ENCODE measurements at places on chromosomes 1 and 21.
A peak's percentile ranks its signal among the peaks of the same experiment; 100 is the strongest.

GRCh38 chr21:39120876-39121599 is 62.2 kb downstream of the PSMG1 start:
- DNase-seq, result no peak

DNA sequence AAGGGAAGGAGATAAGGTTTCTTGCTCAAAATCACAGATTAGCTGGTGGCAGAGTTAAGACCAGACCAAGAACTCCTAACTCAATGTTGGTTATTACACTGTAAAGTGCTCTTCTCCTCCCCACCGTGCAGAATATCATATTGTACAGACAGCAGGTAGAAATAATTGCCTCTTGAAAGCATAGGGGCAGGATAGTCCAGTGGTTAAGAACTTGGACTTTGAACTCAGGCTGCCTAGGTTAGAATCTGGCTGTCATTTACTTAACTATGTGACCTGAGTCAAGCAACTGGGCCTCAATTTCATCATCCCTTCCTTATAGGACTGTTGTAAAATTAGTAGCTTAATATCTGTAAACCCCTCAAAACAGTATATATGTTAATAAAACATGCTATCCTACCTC is 114.9 kb upstream of the HIVEP3 start:
- DNase-seq, result no peak

DNA sequence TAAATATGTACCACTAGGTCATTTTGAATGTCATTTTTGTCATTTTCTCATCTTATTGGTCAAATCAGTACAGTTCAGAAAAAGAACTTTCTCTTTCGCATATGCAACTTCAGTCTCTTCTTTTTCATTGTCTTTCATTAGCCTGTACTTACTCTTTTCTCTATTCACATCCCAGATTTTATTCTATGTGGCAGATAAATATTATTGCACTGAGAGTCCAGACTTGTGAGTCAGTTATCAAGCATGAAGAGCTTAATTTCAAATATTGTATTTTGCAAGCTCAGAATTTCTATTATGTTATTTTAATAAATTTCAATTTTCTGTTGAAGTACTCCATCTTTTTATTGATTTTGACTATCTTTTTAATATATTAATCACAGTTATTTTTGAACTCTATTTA is 105.2 kb upstream of the PALMD start:
- no peak for DNase-seq

GRCh38 chr1:221470000-221470698 is 271.7 kb downstream of the DUSP10 start:
- no peak for DNase-seq

GRCh38 chr1:52572387-52572786 is 19.5 kb upstream of the TUT4 start:
- no peak for DNase-seq

DNA sequence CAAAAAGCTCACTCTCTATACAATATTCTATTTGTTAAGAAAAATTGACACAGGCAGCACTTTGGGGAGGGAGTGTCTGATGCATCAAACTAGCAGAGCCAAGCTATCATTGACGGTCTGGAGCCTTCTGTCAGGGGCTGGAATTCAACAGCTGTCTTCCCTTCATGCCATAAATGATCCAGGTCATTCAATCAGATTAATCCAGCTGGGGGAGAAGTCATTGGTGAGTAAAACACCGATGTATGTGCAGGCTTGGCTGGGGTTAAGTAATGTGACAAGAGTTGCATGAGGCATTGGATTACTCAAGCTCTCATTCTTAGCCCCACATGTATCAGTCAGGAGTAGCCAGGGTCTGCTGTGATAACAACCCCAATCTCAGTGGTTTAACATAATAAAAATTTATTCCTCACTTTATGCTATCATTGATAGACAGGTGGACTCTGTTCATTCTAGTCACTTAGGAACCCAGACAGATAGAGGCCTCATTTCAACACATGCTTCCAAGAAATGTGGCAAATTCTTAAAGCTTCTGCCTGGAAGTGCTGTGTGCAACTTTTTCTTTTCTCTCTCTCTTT is 118.1 kb upstream of the GADD45A start:
- no peak for DNase-seq

- no peak for DNase-seq
These were observed 152.6 kb upstream of the RNPC3 start for GRCh38 chr1:103372866-103373265.

DNA sequence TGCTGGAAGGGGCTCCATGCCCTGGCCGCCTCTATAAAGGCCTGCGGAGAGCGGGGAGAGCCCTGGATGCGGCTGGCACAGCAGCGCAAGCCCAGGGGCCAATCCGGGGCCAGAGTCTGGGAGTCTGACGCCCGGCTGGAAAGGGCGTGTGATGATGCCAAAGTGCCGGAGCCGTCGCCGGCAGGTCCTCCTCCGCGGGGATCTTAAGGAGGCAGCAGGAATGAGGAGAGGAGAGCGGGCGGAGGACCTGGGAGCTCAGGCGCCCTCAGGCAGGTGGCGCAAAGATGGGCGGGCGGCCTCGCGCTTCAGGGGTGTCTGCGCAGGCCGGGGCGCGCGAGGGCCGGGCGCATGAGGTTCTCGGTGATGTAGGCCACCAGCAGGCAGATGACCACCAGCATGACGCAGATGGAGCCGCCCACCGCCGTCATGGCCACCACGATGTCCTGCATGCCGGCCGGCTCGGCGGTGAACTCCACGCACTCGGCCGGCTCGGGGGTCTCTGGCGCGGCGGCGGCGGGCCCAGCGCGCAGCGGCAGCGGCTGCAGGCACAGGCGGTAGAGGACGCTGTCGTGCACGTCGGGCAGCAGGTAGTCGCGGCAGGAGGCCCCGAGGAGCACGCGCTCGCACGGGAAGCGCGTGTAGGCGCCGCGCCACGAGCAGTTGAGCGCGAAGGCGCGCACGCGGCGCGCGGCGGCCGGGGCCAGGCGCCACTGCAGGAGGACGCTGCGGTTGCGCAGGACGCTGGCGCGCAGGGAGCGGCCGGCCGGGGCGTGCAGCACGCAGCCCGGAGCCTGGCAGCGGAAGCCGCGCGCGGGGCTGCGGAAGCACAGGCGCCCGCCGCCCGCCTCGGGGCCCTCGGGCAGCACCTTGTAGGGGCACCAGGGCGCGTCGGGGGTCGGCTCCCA is 653 bp downstream of the FNDC10 start:
- no peak for DNase-seq

DNA sequence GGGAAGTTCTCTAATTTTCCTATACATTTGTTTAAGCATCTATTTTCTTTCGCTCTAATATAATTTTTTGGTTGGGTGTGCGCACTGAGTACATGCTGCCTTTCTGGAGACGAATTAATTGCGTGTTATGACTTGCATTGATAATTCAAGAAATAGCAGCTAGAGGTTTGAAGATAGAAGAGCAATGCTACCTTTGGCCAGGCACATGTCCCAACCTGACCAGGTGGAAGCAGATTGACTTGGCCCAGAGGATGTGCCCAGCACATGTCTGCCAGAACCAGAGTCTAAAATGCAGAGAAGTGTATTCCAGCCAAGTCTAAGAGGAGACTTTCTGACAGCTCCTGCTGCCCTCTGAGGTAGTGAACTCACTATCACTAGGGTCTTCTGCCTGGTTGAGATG is 114.3 kb downstream of the SLC35F3 start:
- DNase-seq, result no peak

DNA sequence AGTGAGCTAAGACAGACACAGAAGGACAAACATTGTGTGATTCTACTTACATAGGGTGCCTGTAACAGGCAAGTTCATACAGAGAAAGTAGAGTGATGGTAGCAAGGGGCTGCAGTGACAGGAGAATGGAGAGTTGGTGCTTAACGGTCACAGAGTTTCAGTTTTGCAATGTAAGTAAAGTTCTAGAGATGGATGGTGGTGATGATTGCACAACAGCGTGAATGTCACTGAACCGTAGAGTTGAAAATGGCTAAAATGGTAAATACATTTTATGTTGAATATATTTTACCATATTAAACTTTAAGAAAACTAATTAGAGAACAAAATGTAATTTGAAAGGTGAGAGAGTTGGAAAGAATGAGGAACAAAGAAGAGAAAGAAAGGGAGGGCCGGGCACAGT is 8.7 kb downstream of the CFAP107 start:
- DNase-seq, result no peak

GRCh38 chr1:230797942-230798365 is 50.8 kb downstream of the CAPN9 start:
- DNase-seq, result peak; percentile 52

- no peak for DNase-seq
These were observed 44.7 kb downstream of the PTGFRN start for GRCh38 chr1:116954440-116954839.

All from anterior cingulate cortex (tissue), 58 donors.